CD8-positive, alpha-beta T cell (primary cell): ENCODE measurements at places on chromosomes 1 and 21.

DNA sequence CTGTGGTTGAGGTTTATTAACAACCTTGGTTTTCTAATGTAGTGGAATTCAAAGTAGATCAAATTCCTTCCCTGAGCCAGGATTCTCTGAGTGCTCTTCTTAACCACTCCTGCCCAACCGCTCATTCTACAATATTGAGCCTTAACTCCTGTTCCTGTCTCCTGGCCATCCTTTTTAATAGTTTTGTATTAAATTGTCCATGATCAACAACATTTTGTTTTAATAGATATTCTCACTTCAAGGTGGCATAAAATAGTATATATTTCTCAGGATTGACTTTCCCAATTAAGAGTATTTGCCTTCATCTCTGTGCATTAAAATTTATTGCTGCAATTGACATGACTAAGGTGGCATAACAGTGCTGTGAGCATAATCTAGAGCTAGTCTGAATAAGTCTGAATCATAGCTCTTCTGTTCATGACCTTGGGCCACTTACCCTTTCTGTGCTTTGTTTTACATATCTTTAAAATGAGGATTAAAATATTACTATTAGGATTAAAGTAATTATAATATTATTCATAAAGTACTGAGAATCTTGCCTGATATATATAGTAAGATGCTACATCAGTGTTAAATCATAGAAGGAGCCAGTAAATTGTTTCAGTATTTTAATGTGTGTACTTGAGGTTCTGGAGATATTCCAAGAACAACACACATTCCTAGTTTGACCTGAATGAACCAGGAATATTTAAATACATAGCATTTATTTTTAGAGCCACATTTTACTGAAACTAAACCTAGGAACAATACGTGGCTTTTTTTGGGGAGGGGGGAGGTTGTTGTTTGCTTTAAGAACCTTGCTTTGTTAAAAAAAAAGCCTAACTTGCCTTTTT lies 76.4 kb downstream of the ADGRL2 start:
- DNase-seq: no peak

GRCh38 chr1:3691421-3692204 lies 39.3 kb downstream of the TP73 start:
- no peak for DNase-seq

DNA sequence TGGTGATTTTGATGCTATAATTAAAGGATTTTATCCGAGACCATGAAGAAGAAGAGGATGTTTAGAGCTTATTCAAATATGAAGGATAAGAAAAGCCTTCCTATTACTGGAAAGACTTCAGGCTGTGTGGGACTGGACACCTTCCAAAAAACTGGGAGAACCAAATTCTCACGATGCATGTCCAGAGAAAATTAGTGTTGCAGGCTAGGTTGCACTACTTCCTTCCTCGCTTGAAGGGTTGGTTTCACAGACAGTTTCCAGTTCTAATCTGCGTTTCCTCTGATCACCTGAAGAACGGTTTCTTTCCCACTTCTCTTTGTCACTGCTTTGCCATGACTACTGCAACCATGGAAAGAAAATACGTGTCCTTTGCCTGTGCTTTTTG lies 2.0 kb downstream of the MTARC2 start:
- DNase-seq: no peak

DNA sequence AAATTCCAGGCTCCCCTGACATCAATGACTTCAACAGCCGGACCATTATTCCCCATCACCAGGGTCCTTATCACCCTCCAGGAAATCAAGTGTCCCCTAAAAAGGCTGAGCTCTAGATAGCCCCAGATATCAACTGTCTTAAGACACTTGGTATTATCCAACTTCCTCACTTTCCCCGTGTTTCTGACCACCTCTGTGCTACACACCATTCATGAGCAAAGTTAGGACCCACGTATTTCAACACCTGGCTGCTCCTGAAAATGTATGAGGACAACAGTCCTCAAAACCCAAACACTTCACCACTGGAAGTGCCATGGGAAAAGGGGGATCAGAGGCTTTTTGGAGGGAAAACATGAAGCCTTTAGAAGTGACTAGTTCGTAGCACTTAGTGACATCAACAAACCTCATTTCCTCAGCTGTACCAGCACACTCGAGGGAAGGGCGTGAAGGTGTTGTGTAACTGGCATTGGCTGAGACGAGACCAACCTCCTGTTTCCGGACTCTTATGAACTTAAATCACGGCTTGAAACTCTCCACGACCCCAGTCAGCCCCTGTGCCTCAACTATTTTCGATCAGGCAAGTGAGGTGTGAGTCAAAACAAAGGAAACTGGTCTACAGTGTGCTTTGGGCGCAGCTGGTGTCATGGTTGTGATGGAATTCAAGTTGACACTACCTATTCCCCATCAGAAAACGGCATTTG lies 4.1 kb upstream of the CHD5 start:
- no peak for DNase-seq

DNA sequence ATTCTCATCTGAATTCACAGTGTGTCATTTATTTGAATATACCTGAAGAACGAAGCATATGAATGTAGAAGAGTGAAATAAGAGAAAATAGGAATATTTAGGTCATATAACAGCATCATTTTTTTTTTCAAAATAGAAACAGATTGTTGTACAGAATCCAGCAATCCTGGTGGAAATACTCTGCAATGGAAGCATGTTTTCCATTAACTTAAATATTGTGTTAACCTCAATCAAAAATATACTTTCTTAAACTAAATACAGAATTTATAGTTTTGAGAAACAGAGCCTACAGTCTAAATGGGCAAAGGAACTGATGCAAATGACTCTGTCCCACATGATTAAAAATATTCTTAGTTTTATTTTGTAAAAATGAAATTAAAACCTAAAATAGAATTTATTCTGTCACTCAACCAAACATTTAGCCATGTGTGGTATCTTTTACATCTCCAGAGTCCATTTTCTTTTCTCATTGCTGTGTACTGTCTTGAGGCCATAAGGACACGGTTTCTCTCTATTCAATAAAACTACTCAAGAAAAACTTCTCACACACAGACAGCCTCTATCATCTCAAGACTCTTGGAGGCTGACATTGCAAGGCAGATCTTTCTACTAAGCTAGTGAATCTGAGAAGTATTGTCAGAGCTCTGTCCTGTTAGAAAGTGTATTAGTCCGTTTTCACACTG lies 322.6 kb downstream of the LTN1 start:
- no peak for DNase-seq

DNA sequence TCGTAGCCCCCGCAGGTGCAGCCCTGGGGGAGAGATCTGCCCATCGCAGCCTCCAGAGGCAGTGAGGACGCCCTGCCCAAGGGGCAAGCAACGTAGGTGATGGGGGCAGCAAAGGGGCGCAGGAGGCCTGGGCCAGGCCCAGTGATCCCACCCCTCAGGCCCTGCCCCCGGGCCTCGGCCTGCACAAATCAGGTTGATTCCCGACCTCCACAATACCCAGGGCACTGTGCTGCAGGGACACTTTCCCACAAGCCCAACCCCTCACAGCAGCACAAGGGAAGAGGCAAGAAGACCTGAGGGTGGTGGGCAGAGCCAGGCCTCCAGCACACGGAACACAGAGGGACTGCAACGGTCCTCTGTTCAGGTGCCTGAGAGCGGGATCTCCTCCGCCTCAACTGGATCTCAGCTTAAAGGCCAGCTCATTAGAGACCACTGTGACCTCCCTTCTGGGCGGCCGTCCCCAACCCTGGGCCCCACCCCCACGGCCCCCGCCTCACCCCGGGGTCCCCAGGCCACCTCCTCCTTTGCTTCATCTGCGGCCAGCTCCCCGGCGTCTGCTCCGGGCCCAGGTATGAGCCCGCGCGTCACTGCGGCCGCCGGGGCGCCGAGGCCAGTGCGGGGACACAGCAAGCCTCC lies 812 bp upstream of the ARF1 start:
- no peak for DNase-seq

- no peak for DNase-seq
Measured at GRCh38 chr1:15674386-15675159, 9.5 kb upstream of the PLEKHM2 start.

DNA sequence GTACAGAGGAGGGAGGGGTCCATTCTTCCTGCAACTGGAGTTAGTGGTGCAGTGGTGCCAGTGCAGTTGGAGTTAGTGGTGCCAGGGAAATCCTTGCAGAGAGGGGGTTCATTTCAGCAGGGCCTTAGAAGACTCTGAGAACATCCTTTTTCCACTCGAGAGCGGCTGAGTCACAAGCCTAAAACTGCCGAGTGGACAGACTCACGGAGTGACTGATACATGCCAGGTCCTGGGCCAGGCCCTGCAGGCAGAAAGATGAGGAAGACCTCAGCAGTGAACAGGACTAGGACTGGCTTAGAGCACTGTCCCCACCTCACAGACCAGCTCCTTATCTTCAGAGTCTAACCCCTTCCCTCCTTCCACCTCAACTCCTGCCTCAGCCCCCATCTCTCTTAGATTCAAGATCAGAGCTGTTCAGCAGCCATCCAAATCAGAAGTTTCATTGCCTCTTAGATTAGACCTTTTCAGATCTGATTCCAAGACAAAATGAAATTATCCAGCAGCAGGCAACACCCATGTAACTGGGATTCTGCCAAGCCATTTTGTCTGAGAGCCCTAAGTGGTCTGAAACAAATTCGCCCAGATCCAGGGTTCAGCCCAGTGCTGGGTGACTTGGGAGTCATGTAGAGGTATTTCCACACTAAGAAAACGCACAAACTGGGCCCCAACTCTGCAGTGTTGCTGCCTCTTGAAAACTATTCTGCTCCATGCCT lies 12.7 kb upstream of the IKBKE start:
- no peak for DNase-seq

DNA sequence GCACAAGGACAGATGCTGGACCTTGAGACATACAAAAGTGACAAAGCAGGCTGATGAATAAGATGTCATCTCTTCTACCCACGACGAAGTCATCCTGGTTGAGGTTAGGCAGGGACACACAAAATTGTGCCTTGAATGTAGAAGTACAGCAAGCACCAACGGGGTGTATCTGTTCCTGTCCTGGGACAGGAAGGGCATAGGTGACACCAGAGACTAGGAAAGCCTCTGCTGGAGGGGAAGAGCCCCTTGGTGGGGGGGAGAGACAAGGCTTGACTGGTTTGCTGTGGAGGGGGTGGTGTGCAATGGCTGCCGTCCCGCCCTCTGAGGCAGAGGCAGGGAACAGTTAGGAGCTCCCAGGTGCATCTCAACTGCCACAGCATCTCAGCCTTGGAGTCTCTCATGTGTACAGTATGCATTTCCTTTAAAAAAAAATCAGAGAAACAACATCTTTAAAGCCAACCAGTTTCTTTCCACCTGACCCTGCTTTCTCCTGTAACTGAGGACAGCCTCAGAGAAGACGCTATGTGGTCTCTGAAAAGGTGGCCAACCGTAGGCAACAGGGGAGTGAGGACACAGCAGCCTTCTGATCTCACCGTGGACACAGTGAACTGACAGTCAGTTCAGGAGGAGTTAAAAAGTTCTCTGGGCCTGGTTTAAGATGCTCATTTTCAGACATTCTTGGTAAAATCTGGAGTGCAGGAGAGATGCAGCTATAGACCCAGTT lies 17.7 kb upstream of the GFI1 start:
- no peak for DNase-seq

DNA sequence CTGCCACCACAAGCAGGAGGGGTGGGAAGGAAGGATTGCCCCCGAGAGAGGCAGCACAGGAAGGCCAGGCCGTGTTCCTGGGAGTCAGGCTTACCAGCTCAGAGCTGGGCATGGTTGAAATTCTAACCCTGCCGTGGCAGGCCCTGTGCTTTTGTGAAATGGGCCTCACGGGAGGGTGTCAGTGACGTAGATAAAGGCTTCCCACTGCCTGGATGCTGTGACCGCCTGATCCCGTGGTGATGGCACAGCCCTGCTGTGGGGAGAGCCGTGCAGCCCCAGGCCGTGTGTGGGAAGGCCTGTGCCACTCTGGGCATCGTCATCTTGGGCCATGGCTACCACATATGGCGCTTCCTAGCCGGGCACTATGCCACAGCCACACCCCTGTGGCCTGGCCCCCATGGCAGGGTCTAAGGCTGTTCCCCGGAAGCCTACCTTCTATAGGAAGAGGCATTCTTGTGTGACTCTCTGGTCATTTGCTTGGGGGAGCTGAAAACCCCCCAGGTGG lies 161.3 kb downstream of the PCBP3 start:
- DNase-seq: no peak

DNA sequence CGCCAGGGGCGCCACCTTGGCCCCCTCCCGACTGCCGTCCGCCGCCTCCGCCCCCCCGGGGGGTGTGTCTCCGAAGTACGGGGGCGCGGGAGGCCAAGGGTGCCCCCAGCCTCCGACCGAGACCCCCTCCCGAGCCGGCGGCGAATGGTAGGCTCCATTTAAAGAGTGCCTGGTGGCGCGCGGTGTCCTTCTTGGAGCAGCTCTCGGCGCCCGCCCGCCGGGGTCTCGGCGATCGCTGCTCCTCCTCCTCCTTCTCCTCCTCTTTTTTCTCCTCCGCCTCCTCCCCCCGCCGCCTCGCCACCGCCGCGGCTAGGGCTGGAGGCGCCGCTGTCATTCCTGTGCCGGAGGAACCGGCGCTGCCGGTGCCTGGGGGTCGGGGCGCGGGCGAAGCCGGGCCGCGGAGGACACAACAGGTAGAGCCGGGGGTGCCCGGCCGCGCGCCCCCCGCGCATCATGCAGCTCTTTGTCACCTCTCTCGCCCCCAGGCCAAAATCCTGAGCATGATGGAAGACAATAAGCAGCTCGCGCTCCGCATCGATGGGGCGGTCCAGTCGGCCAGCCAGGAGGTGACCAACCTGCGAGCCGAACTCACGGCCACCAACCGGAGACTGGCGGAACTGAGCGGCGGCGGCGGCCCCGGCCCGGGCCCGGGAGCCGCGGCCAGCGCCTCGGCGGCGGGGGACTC lies at the start of gene KAZN:
TSS of gene KAZN (plus strand) at position 188 of the 685 bp plus-strand sequence.
- no peak for DNase-seq

GRCh38 chr1:100456880-100457279 lies 81.1 kb upstream of the GPR88 start:
- no peak for DNase-seq

DNA sequence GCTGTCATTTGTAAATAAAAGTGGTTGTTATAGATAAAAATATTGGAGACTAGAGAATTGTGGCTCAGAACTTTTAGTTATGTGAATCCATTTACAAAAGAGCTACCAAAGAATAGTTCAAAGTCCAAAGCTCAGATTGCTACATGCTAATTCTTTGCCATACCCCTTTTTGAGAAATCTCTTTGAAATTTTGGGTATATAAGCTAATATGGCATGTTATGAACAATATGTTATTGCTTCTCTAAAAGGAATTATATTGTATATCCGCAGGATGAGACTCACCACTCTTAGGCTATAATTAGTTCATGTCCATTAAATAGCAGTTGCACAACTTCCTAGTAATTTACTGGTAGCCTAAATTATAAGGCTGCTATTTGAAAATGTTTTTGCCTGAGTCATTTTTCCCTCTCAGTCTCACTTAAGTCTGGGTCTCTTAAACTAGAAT lies 178.0 kb downstream of the ZNF281 start:
- DNase-seq: no peak

DNA sequence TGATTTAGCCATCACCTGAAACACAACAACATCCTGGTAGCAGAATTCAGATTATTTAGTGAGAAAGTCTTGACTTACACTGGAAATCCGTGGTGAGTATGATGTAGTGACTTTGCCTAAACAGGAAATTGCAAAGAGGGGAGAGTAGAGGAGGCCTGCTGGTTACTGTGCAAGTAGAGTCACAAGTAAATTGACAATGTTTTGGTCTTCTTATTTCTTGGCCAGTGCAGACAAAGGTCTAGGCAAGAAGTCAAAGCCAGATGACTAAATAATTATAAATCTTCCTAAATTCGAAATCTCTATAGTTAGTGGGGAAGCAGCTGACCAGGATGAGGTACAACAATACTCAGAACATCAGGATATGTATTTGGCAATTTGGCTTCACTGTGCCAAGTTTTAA lies 159.5 kb upstream of the KCTD3 start:
- no peak for DNase-seq

- no peak for DNase-seq
Measured at GRCh38 chr1:54874079-54874830, 12.7 kb downstream of the DHCR24 start.

GRCh38 chr1:37497832-37498231 lies 16.7 kb downstream of the MEAF6 start:
- no peak for DNase-seq
